ENCODE measurements at places on chromosomes 7 and 10. TPM values are rescaled to one million over a fixed set of nuclear protein-coding genes. Genes with fewer than 3 reads are reported as not detected.

PLPP4 gene
- polyA plus RNA-seq: not detected

TAS2R41 gene
- not detected for polyA plus RNA-seq

CCNJ gene
- polyA plus RNA-seq: 0.43 TPM

CLCN1 gene
- 0.06 TPM for polyA plus RNA-seq

DNA sequence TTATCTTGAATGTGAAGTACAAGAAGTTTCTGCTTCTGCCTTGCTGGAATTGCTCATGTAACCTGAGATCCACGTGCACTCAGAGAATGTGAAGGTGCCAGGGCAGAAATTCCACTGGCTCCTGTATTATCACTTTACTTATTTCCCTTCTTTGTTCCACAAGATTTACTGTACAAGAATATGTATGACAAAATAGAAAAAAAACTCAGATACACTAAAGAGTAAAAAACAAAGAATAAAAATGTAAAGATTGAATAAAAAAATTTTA lies 43.0 kb downstream of the PLCE1 start:
- no peak overlapping the region for H3K4me3 ChIP-seq
- H3K27ac ChIP-seq: no peak overlapping the region
- H3K27me3 ChIP-seq: no peaks in the 10 kb centered on the region

GRCh38 chr10:28201410-28202400 lies 101.2 kb downstream of the MPP7 start:
- H3K36me3 ChIP-seq: no peaks in the 10 kb centered on the region
- H3K27me3 ChIP-seq: no peaks in the 10 kb centered on the region
- H3K4me3 ChIP-seq: no peak overlapping the region
- no peak for DNase-seq
- no peak overlapping the region for H3K27ac ChIP-seq
- no peaks in the 10 kb centered on the region for H3K4me1 ChIP-seq

- no peak for DNase-seq
- H3K36me3 ChIP-seq: no peaks in the 10 kb centered on the region
- H3K4me1 ChIP-seq: no peaks in the 10 kb centered on the region
- H3K27me3 ChIP-seq: no peaks in the 10 kb centered on the region
- H3K4me3 ChIP-seq: no peak overlapping the region
These were observed 192.6 kb upstream of the CCDC6 start for GRCh38 chr10:60098677-60099601.

- H3K4me3 ChIP-seq: no peak overlapping the region
- no peaks in the 10 kb centered on the region for H3K36me3 ChIP-seq
- H3K27me3 ChIP-seq: no peaks in the 10 kb centered on the region
- H3K27ac ChIP-seq: no peak overlapping the region
These were observed 84.5 kb downstream of the SND1 start for GRCh38 chr7:127736511-127736910.

- DNase-seq: no peak
- no peaks in the 10 kb centered on the region for H3K27me3 ChIP-seq
- H3K27ac ChIP-seq: no peak overlapping the region
- no peak overlapping the region for H3K4me3 ChIP-seq
- no peaks in the 10 kb centered on the region for H3K4me1 ChIP-seq
These were observed 636.5 kb upstream of the STEAP1 start for GRCh38 chr7:89517815-89518214.

GRCh38 chr10:76408646-76409045 lies 977.2 kb downstream of the LRMDA start:
- H3K27ac ChIP-seq: no peak overlapping the region
- no peaks in the 10 kb centered on the region for H3K27me3 ChIP-seq
- no peak for DNase-seq
- no peaks in the 10 kb centered on the region for H3K4me1 ChIP-seq
- H3K36me3 ChIP-seq: no peaks in the 10 kb centered on the region
- no peak overlapping the region for H3K4me3 ChIP-seq

GRCh38 chr10:88582411-88582805 lies 710 bp downstream of the RNLS start:
- H3K4me1 ChIP-seq: peaks cover 7% of the 10 kb centered on the region
- H3K27me3 ChIP-seq: no peaks in the 10 kb centered on the region
- no peaks in the 10 kb centered on the region for H3K36me3 ChIP-seq
- H3K27ac ChIP-seq: peak overlapping the region; percentile 77

DNA sequence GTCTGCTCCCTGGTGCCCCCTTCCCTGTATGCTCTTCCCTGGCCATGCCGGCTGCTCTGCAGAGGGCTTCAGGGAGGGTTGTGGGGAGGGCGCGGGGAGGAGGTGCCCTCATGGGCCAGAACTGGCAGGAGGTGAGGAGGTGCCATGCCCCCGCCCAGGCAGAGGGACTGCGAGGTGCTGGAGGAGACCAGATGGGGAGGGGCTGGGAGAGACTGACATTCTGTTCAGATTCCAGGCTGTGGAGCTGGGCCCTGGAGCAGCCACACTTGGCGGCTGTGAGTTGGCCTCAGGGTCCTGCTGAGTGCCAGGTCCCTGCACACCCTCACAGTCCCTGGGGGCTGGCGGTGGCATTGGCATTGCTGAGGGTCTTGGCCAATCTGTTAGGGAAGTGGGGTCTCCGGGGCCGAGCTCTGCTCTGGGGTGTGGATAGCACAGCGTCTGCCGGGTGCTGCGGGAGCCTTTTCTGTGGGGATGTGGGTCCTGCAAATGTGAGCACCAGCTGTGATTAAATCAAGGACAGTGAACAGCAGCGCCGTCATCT lies 25.4 kb downstream of the INPP5A start:
- H3K4me1 ChIP-seq: no peaks in the 10 kb centered on the region
- H3K4me3 ChIP-seq: no peak overlapping the region
- H3K27me3 ChIP-seq: no peaks in the 10 kb centered on the region
- H3K27ac ChIP-seq: no peak overlapping the region

DNA sequence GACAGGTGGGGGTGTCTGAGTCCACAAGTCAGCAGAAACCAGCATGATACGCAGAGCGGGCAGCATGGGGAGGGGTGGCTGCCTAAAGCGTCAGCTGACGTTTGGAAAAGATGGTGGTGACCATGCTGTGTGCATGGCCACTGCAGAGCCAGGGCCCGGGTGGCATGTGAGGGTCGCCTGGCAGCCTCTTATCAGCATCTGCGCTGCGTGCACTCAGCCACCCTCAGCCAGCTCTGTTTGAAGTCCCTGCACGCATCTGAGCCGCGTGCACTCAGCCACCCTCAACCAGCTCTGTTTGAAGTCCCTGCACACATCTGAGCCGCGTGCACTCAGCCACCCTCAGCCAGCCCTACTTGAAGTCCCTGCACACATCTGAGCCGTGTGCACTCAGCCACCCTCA lies 61.5 kb downstream of the WDR37 start:
- H3K27ac ChIP-seq: peak overlapping the region; percentile 3
- peaks cover 6% of the 10 kb centered on the region for H3K4me1 ChIP-seq
- no peak overlapping the region for H3K4me3 ChIP-seq
- DNase-seq: no peak
- no peaks in the 10 kb centered on the region for H3K27me3 ChIP-seq
- H3K36me3 ChIP-seq: peaks cover 70% of the 10 kb centered on the region

GRCh38 chr10:99929360-99929759 lies 80.4 kb downstream of the DNMBP start:
- no peaks in the 10 kb centered on the region for H3K27me3 ChIP-seq
- no peaks in the 10 kb centered on the region for H3K36me3 ChIP-seq
- no peak for DNase-seq

GRCh38 chr10:13528875-13529713 lies at the start of gene BEND7:
Gene BEND7 (minus strand): TSS chr10:13529014. CDS start chr10:13528533, 481 bp downstream.
- no peak within 1 kb of the TSS for H3K4me3 ChIP-seq
- H3K27me3 ChIP-seq: peaks cover 39% of the 10 kb centered on the region
- no peaks in the 10 kb centered on the region for H3K36me3 ChIP-seq
- no peak within 1 kb of the TSS for H3K27ac ChIP-seq
- DNase-seq: no peak

DNA sequence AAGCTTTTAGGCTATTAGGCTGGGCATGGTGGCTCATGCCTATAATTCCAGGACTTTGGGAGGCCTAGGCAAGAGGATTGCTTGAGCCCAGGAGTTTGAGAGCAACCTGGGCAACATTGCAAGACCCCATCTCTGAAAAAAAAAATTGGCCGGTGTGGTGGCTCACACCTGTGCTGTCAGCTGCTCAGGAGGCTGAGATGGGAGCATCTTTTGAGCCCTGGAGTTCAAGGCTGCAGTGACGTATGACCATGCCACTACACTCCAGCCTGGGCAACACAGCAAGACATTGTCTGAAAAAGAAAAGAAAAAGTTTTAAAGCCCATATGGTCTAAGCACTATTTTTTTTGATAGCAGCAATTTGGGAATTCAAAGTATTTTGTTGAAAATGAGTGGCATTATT lies 15.8 kb upstream of the SEC61A2 start:
- no peaks in the 10 kb centered on the region for H3K4me1 ChIP-seq
- no peak overlapping the region for H3K27ac ChIP-seq
- H3K4me3 ChIP-seq: no peak overlapping the region
- peaks cover 1% of the 10 kb centered on the region for H3K36me3 ChIP-seq

DNA sequence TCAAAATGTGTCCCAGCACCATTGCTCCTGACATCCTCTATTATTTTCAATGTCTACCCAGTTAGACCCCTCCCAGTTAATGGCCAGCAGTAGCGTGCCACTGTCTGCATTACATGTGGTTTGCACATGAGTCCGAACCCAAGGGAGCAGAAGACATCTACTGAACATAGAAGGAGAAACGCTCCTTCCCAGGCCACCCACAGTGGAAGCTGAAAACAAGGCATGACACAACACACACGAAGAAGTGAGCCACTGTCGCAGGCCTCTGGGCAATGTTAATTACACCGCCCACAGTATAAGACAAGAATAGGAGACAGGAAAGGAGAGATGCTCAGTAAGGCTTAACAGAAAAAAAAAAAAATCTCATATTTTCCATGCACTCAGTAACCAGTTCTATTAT lies 50.5 kb downstream of the MKX start:
- no peaks in the 10 kb centered on the region for H3K4me1 ChIP-seq
- H3K27ac ChIP-seq: no peak overlapping the region
- H3K27me3 ChIP-seq: no peaks in the 10 kb centered on the region
- no peak overlapping the region for H3K4me3 ChIP-seq
- DNase-seq: no peak

- DNase-seq: no peak
- no peak overlapping the region for H3K27ac ChIP-seq
- H3K4me3 ChIP-seq: no peak overlapping the region
- H3K36me3 ChIP-seq: no peaks in the 10 kb centered on the region
- no peaks in the 10 kb centered on the region for H3K4me1 ChIP-seq
These were observed 37.2 kb upstream of the OPTN start for GRCh38 chr10:13062803-13063202.

DNA sequence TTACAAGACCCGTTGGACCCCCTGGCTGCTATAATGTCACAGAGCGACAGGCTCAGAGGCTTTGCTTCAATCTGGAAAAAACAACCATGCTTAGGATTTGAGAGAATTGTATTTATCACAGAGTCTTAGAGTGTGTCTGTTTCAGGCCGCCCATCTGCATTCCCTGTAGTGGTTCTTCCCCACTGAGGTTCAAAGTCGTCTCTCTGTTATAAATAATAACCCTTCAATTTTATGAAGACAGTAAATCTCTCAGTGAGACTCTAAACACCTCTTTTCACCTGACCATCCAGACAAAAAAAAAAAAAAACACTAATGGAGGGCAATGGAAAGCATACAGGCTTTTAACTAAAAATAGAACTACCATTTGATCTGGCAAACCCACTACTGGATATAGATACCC lies 565.4 kb upstream of the AUTS2 start:
- no peaks in the 10 kb centered on the region for H3K27me3 ChIP-seq
- no peak overlapping the region for H3K4me3 ChIP-seq
- no peak for DNase-seq

DNA sequence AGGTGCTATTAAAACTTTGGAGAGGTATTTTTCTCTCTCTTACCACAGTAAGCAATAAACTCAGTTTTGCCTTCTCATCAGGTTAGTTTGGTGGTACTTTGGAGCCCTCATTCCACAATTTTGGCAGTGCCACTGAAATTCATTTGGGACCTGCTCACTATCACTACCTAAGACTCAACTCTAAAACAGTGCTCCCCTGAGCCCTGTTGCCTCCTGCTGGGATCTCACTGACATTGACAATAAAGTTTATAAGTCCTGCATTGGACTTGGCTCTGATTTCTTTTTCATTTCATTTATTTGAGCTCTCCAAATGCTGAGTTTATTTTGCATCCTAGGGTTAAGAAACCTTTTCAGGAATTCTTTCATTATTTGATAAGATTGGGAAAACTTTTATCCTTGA lies 130.8 kb upstream of the HPS1 start:
- H3K36me3 ChIP-seq: no peaks in the 10 kb centered on the region
- H3K4me3 ChIP-seq: no peak overlapping the region
- no peak overlapping the region for H3K27ac ChIP-seq
- no peak for DNase-seq
- no peaks in the 10 kb centered on the region for H3K27me3 ChIP-seq
- no peaks in the 10 kb centered on the region for H3K4me1 ChIP-seq

All from CD4-positive, alpha-beta memory T cell (primary cell).